ENCODE measurements at places on chromosomes 13 and 19.

DNA sequence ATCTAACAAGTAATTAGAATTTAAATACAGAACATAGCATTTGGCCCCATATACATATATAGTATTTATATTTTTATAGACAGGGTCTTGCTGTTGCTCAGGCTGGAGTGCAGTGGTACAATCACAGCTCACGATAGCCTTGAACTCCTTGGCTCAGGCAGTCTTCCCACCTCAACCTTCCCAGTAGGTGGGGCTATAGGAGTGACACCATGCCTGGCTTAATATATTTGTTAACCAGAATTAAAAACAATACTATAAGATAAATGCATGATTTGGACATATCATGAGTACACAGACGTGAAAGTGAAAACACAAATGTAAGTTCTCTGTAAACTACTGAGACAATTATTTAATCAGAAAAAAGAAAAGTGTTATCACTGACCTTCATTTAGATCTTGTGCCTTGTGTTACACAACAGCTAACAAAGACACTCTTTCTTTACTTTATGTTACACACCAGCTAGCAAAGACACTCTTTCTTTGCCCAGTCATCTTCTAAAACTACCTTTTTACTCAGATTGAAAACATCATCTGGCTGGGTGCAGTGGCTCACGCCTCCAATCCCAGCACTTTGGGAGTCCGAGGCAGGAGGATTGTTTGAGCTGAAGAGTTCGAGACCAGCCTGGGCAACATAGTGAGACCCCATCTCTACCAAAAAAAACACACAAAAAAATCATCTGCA, 22.6 kb downstream of the CARS2 start:
- no peak for DNase-seq

DNA sequence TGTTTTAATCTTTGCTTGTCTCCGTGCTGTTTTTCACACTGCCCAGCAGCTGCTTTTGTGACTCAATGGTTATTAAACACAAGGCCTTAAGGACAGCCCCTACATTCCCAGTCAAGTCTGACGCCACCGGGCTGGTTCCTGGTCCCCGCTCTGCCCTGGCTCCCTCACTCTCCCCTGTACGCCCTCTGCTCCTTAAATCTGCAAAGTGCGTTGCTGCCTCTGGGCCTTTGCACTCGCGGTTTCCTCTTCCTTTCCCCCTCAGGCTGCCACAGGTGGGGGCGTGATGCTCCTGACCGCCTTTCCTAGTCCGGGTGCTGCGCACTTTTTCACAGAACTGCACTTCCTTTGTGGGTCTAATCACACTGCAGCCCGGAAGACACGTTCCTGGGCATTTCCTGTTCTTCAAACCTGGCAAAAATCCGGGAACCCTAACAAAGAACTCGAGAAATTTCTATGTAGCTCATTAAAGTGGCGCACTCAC, 25.6 kb downstream of the NOSIP start:
- no peak for DNase-seq

GRCh38 chr19:6402058-6402457, 9.1 kb upstream of the GTF2F1 start:
- no peak for DNase-seq

DNA sequence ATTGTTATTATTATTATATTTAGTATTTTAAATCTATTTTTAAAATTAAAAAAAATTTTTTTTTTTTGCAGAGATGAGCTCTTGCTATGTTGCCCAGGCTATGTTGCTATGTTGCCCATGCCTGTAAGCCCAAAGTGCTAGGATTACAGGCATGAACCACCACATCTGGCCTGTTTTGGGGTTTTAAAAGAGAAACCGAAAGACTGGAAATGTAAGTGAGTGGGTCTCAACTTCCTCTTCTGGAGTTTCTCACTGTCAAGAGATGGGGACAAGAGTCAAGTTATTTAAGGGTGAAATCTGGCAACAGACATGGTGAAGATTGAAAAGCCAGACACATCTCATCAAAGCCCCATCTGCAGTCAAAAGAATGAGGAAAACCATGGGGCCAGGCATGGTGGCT, 4.2 kb upstream of the OR7G3 start:
- DNase-seq = no peak

GRCh38 chr13:33168321-33168960, 117.1 kb downstream of the STARD13 start:
- no peak for DNase-seq

- no peak for DNase-seq
Measured at GRCh38 chr13:85529218-85529594, 270.0 kb downstream of the SLITRK6 start.

- no peak for DNase-seq
Measured at GRCh38 chr13:30748717-30749116, 13.4 kb downstream of the ALOX5AP start.

DNA sequence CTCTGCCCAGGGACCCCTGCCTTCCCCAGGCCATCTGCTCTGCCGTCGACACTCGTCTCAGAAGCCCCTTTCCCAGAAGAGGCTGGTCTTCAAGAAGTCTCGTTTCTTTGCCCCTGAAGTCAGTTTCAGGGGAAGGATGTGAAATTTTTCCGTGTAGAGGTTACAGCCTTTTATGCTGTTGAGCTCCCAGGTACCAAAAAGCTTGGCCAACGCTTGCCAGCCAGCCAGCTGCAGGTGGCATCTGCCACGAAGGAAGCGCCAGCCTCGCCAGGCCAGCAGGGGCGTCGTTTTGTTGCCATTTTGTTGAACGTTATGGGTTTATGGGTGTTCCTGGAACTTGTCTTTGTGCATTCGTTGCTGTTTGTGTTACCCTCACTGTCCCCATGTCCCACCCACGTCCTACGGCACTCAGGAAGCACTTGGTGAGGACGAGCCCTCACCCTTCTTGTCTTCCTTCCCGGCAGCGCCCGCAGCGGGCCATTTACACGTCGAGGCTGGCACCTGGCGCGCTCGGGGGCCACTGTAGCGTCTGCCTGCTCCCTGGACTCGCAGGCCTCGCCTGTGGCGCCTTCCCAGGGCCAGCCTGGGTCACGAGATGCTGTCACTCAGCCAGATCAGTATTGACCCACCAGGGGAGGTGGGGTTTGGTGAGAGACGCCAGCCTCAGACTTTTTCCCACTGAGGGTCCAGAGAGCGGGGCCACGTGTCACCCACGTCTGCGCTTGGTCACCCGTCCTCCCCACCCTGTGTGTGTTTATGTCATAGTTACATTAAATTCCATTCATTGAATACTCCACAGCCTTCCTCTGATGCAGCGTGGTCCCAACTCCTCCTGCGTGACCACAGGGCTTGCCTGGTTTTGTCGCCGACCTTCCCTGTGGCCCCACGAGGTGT, 37.1 kb downstream of the AP1M1 start:
- DNase-seq = no peak

DNA sequence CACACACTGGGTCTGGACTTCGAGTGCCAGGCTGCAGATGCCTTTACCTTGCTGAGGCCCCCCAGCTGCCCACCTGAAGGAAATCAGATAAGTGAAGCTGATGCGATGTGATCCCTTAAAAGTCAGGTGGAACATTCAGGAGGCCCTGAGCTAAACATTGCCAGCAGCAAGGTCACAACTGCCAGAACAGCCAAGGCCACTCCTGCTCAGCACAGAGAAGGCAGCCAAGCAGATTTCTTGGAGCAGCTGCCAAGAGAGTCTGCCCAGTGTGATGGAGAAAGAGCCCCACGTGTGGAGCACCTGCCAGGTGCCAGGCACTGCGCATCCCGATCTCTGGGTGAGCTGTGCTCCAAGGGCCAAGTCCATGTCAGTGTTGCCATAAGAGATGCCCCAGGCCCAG, 20.6 kb upstream of the UQCRFS1 start:
- no peak for DNase-seq

DNA sequence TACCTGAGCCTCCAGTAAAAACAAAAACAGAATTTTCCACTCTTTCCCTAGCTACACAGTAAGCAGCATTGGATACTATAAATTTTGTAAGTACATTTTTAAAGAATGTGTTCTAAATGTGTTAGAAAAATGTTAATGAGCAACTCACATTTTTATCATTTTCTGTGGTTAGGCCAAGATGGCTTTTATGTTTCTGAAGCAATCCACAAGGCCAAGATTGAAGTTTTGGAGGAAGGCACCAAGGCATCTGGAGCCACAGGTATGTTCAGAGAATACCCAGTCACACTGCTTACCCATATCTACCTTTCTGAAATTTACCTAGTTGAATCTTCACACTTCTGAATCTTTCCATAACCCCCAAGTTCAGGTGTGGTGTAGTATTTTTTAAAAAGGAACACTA, 21.6 kb downstream of the SERPINE3 start:
- DNase-seq = peak; percentile 58

DNA sequence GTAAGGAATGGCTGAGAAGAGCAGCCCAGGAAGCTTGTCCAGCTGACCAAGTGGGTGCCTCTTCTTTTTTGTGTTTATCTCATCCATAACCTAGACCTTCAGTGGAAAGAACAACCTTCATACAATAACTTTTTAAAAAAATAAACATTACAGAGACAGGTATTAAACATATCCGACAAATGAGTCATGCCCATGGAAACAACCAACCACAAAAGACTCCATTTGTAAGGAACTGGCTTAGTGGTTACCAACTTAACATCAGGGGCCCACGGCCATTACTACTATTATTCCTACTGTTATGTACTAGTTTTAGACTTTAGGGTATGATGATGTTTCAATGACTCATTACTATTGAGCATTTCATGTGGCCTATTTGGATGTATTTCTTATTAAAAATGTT, 191.7 kb upstream of the SERP2 start:
- DNase-seq = no peak

GRCh38 chr19:41175801-41176777, 16.9 kb upstream of the CYP2S1 start:
- peak; percentile 80 for DNase-seq

DNA sequence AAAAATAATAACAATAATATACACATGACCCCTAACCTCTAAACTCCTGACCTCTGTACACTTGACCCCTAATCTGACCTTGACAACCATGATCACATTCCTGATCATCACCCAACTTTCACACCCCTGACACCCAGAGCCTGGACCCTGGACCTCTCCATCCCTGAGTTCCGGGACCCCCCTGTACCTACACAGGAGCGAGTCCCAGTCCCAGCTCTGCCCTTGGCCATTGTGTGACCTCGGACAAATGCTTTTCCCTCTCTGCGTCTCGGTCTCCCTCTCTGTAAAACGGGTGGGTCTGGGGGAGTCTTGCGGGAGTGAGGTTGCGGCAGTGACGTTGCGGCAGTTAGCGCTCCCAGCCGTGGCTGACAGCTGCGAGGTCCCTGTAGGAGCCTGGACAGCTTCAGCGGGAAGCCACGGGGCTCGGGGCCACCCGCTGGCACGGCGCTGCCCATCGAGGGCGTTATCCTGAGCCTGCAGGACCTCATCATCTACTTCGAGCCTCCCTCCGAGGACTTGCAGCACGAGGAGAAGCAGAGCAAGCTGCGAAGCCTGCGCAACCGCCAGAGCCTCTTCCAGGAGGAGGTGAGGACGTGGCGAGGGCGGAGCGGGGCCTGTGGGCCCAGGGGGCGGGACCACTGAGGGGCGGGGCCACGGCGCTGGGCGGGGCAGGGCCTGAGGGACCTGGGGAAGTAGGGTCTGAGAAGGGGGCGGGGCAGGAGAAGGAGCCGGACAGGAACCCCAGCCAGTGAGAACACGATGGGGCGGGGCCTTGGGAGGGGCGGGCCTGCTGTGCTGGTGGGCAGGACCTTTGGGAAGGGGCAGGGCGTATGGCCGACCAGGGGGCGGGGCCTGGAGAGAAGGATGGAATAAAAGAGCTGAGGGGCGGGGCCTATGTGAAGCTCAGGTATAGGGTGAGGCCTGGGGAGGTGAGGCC, 19.2 kb downstream of the RYR1 start:
- DNase-seq = no peak

- no peak for DNase-seq
Measured at GRCh38 chr13:65260946-65261891, 1968.9 kb downstream of the PCDH9 start.

DNA sequence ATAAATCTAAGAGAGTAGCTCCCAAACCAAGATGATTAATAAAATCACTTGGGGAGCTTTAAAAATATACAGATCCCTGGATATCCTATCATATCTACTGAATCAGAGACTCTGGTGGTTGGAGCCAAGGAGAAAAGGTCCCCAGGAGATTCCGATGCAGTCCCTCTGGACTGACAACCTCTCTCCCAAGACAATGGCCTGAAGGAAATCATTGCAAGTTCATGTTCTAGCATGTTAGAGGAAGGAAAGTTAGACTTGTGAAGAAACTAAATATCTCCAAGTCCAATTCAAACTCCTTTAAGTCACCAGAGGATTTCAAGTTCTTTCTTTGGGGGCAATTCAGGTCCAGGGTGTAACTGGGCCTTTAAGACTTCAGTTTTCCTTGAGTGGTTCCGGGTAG, 84.7 kb upstream of the MEDAG start:
- DNase-seq = no peak

- DNase-seq = no peak
Measured at GRCh38 chr19:15234431-15235130, 2.3 kb upstream of the EPHX3 start.

DNA sequence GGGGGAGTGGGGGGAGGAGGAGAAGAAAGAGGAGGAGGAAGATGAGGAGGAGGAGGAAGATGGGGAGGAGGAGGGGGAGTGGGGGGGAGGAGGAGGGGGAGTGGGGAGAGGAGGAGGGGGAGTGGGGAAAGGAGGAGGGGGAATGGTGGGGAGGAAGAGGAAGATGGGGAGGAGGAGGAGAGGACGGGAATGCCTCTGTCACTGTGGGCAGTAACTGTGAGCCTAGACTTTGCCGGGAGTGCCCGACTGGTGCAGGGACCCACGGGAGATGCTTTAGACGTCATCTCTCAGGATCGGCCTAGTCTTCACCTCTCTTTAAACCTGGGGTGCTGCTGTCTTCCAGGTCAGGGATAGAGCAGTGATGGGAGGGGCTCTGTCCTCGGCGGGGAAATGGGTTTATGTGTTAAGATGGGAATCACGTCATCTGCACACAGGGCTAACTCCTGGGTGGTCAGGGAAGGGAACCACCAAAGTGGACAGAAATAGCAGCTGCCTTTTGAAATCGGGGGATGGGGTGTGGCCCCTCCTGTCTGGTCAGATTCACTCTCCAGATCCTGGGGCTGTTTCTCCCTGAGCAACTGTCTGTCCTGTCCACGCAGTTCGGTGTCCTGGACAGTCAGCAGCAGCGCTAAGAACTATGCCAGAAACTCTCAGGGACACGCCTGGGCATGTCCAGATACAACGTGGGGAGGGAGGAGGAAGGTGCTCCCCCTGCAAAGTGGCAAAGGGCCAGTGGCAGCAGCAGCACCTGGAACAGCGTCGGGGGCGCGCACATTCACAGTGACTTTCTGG, 26.9 kb downstream of the GAS6 start:
- peak; percentile 88 for DNase-seq

DNA sequence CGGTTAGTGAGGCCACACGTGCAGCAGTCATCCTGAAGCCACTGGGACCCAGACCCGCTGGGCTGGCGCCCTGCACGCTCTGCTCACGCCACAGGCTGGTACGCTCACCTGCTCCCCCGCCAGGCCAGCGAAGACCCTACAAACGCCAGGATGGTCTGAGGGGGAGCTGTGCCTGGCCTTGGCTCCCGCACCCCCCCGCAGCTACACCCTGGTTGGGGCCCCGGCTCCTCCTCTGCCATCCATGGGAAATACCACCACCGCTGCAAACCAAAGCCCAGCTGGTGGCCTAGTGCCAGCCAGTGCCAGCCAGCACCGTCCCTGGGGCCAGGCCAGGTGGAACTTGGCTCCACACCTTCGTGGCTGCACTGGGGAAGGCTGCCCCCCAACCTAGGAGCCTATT, 23.3 kb upstream of the CACTIN start:
- DNase-seq = no peak

GRCh38 chr13:111436446-111436845, 116.0 kb downstream of the TEX29 start:
- DNase-seq = no peak

- DNase-seq = peak; percentile 74
Measured at GRCh38 chr13:51453207-51453958, 547 bp upstream of the INTS6 start.
